Activated CD4-positive, alpha-beta T cell treated with anti-CD3 and anti-CD28 coated beads, Interleukin-2, amount 50 U/mL, for 4 hours (primary cell): ENCODE measurements at places on chromosomes 7 and 10.

- DNase-seq = no peak
These were observed 26.9 kb upstream of the ABCA13 start for GRCh38 chr7:48144291-48144768.

- no peak for DNase-seq
These were observed 263.7 kb upstream of the PPP2R2D start for GRCh38 chr10:131636841-131637724.

DNA sequence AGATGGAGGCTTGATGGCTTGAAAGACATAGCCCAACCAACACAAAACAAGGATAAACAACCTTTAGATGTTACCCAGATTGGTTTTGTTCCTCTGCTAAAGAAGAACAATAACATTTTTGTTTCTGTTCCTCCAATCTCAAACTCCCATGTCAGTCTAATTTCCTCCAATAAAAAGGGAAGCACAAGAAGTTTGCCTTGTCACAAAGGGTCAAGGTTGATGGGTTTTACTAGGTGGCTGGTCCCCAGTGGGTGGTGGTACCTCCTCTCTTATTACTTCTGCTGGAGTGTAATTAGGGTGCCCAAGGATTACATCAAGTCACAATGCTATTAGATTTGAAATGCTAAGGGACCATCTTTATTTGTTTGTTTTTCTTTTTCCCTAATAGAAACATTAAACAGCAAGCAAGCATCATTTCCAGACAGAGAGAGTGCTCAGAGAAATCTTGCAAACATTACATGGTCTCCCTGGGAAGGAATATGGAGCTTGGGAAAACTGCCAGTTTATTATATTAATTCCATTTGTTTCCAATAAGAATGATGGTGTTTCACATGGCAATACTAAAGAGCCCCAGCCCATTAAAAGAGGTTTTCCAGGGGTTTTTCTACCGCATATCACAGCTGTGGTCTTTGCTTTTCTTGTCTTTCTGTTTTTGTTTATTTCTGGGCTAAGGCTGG, 78.3 kb upstream of the AOAH start:
- no peak for DNase-seq

- DNase-seq = no peak
These were observed 58.3 kb upstream of the GTF2I start for GRCh38 chr7:74599244-74599643.

GRCh38 chr10:122267849-122268737, 3.0 kb upstream of the BTBD16 start:
- peak; percentile 33 for DNase-seq

- DNase-seq = no peak
These were observed 82.2 kb downstream of the VOPP1 start for GRCh38 chr7:55490099-55490498.

GRCh38 chr10:58488921-58489320, 23.8 kb upstream of the BICC1 start:
- DNase-seq = no peak

- no peak for DNase-seq
These were observed 65.9 kb upstream of the CC2D2B start for GRCh38 chr10:95841661-95842498.

DNA sequence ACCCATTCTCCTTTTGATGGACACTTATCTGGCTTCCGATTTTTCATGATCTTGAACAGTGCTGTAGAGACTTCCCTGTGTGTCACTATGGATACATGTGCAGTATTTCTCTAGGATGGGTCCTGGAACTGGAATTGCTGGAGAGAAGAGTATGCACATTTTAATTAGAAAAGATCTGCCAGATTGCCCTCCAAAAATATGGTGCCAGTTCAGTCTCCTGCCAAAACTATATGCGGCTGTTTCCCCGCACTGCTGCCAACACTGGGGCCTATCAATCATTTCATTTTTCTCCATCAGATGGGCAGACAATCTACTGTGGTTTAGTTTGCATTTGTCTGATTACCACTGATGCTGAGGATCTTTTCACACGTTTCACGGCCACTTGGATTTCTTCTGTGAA, 105.0 kb downstream of the SH2D4B start:
- no peak for DNase-seq

GRCh38 chr7:1418505-1419309, 40.6 kb downstream of the MICALL2 start:
- DNase-seq = no peak

GRCh38 chr7:112889268-112889667, 99.1 kb upstream of the TMEM168 start:
- no peak for DNase-seq

GRCh38 chr7:146722986-146723385, 606.4 kb downstream of the CNTNAP2 start:
- DNase-seq = no peak

GRCh38 chr10:124732931-124733570, 11.1 kb downstream of the FAM53B start:
- peak; percentile 57 for DNase-seq

- DNase-seq = no peak
These were observed 38.7 kb downstream of the PAX2 start for GRCh38 chr10:100784126-100784525.

- DNase-seq = no peak
These were observed 180.0 kb upstream of the GHITM start for GRCh38 chr10:83959328-83959727.

GRCh38 chr7:38367301-38367890, 94.0 kb upstream of the TARP start:
- DNase-seq = no peak

DNA sequence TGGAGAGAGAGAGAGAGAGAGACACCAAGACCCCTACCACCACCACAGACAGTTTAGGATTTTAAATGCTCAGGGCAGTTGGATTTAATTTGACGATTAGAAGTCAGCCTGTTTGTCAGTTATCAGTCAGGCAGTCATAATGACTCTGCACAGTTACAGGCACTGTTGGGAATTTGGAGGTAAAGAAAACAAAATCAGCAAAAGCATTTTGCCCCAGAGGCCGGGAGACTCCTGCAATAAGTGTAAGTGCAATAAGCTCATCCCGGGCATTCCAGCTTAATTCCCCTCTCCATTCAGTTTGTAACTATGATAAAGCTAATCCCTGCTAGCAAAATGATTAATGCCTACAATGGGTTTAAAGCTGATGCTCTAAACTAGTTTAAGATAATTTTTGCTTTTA, 13.5 kb downstream of the SEMA3C start:
- no peak for DNase-seq

DNA sequence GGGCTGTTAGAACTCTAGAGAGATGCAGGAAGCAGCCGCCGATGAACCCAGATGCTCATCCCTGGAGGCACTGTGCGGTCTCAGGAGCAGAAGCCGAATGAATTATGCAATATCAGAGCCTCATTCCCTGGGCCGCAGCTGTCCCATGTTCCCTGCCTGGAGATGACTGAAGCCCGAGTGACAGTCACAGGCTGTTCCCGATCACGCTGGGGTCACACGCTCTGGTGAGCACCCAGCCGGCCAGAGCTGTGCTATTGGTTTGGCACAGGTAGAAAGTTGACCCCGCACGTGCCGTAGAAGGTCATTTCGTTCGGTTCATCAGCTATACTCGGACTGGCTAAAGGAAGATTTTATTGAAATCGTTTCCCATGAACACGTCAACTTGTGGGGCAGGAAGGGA, 140.5 kb upstream of the SH2B2 start:
- no peak for DNase-seq

DNA sequence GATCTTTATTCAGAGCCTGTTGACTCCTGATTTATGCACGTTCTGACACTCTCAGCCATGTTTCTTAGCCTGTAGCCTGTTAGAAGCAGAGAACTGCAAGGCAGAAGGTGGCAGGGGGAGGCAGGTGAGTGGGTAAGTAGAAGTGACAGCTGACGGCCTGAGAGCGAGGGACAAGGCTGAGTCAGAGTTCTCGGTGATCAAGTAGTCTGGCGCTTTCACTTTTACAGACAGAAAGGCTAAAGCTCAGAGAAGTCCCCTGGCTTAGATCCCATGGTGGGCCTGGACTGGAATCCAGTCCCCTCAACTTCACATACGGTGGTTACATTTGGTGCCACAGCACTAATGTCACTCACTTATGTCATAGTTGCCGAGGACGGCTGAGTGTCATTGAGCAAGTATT, 139.0 kb downstream of the TACC2 start:
- DNase-seq = no peak

- DNase-seq = no peak
These were observed 523.9 kb downstream of the SUGCT start for GRCh38 chr7:40658729-40659128.

- no peak for DNase-seq
These were observed 4.8 kb upstream of the REPIN1 start for GRCh38 chr7:150363872-150364271.
